ENCODE measurements at places on chromosomes 2 and 18.
A peak's percentile ranks its signal among the peaks of the same experiment; 100 is the strongest.

GRCh38 chr2:160561551-160562295 is 68.1 kb upstream of the RBMS1 start:
- no peak for DNase-seq

DNA sequence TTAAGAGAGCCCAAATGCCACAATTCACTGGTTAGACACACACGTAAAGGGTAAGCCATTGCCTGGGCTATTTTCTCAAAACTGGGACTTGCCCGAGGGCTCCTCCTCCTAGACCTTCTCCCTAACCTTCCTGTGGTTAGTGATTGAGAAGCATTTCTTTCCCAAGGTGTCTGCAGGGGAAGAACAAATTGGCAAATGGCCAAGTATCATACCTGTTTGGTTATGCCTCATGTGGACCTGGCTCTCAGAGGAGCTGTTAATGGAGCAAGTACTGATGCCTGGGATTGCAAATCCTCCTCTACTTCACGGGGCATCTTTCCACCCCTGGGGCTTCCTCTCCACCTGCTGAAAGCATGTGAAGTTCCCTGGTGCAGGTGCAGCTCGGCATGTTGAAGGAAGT is 187.5 kb upstream of the CYRIA start:
- no peak for DNase-seq

DNA sequence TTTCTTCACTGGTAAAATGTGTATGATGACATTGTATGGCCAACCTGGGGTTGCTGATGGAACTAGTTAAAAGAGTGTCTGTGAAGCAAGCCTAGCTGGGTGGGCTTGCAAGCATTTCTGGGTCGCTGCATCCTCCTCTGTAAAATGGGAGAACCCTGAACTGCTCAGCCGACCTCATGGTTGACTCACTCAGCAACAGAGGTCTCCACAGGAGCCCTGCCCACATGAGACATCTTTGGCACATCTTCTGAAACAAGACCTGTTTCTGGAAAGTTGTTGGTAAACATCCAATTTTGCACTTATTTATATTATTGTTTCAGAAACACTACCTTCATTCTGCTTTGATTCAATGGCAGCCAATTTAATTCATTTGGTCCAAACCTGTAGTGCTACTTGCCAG is 52.6 kb downstream of the BCL11A start:
- no peak for DNase-seq

DNA sequence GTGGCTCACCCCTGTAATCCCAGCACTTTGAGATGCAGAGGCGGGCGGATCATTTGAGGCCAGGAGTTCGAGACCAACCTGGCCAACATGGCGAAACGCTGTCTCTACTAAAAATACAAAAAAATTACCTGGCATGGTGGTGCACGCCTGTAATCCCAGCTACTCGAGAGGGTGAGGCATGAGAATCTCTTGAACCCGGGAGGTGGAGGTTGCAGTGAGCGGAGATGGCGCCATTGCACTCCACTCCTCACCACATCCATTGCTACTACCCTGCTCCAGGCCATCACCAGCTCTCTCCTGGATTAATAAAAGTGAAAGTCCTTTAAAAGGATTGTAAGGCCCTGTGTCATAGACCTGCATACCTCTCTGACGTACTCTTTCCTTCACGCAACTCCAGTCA is 1.2 kb downstream of the RMP24 start:
- no peak for DNase-seq

DNA sequence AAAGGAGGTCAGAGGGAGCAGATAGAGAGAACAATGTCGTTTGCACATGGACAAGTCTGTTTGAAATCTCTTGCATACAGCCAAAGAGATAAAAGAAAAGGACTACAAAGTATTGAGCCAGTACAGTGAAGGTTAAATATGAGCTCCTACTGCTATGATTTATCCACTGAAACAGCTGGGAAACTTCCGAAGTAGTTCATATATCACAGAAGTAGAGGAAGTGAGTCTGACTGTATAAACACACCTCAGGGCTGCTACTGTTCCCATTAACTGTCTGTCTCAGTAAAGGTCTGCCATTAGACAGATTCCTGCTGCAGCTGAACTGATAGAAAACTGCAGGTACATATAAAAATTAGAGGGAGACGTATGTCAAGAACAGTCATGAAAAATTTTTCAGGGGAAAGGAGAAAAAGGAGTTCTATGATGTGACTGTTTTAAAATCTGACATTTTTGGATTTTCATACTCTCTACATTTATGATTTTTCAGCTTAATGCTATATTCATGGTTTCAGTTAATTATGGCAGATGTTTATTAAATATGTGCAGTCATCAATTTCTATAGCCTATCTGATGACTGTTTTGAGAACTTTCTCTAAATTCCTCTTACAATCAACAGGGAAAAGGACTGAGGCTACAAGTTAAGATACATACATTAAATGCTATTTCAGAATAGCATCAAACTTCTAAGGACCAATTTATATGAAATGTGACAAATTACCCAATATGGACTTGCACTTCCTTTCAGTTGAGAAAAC is 364.7 kb downstream of the ERBB4 start:
- no peak for DNase-seq

DNA sequence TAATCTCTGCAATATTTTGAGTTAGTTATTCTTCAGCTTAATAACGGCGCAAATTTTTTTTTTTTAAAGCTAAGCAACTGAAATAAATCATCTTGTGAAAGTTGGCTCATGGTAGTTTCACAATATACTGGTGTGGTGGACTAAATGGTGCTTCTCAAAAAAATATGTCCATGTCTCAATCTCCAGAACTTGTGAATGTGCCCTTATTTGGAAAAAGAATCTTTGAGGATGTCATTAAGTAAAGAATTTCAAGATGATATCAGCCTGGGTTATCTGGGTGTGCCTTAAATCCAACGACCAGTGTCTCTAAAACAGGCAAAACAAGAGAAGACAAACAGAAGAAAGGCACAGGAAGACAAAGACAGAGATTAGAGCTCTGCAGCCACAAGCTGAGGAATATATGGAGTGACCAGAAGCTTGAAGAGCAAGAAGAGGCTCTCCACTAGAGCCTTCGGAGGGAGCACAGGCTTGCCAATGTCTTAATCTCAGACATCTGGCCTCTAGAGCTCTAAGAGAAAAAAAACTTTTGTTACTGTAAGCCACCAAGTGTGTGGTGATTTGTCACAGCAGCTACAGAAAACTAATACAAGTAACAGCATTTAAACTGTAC is 71.4 kb downstream of the HNMT start:
- no peak for DNase-seq

DNA sequence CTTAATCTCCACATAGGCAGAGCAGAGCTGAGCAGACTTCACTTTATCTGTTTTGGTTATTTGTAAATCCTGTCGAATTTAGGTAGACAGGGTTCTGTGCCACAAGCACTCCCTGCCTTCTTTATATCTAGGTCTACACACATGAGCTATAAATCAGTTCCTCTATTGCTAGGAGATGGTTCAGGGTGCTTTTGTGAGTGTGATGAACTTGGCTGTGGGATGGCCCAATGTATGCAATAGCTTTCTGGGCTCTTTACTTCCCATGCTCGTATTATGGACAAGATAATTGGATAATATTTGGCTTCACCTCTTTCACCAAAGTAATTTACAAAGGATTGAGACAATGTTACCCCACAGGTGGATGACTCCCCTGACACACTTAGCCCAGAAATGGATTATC is 72.2 kb downstream of the PLB1 start:
- no peak for DNase-seq

- no peak for DNase-seq
These were observed 511.6 kb downstream of the PLCL1 start for GRCh38 chr2:198315791-198316630.

DNA sequence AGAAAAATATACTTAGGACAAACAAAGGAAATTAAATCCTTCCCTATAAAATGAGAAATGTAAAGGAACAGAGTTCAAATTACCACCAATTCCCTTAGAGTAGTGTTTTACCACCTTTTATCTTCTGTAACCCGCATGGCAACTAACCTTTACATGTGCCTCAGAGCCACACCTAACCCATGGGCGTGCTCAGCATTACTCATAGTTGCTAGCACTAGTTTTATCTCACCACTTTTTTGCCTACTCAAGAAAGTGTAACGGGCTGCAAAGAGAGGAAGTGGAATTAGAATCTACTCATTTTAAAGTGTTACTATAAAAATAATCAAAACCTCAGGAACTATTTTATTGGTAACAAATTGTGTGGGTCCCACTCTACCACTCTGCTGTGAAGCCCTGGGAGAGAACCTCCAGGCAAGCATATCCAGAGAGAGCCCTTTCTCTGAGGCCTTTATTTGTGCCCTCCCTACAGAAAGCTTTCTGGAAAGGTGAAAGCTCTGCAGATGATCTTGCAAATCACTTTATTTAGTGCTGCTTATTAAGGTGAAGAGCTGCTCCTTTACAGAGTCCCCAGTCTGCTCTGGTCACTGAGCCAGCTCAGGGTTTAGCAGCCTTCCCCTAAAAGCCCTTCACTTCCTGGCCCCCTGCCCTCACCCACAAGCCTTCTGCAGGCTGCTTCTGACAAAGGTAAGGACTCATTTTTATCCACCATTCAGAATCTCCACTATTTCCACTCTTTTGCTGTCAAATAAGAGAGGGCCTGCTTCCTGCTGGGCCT is 98.8 kb downstream of the TRABD2A start:
- DNase-seq: no peak

DNA sequence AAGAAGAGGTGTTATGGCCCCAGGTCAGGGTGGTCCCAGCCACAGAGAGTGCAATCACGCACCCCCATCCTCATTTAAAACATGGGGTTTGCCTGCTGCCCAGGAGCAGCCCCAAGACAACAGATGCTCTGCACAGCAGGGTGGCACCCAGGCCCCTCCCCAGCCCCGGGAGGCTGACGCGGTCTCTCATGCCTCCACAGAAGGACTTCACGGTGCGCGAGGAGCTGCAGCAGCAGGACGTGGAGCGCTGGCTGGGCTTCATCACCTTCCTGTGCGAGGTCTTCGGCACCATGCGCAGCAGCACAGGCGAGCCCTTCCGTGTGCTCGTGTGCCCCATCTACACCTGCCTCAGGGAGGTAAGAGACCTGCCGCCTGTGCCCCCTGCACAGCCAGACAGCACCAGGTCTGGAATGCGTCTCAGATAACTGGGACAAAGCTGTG is 133.7 kb downstream of the SMAD7 start:
- DNase-seq: no peak

DNA sequence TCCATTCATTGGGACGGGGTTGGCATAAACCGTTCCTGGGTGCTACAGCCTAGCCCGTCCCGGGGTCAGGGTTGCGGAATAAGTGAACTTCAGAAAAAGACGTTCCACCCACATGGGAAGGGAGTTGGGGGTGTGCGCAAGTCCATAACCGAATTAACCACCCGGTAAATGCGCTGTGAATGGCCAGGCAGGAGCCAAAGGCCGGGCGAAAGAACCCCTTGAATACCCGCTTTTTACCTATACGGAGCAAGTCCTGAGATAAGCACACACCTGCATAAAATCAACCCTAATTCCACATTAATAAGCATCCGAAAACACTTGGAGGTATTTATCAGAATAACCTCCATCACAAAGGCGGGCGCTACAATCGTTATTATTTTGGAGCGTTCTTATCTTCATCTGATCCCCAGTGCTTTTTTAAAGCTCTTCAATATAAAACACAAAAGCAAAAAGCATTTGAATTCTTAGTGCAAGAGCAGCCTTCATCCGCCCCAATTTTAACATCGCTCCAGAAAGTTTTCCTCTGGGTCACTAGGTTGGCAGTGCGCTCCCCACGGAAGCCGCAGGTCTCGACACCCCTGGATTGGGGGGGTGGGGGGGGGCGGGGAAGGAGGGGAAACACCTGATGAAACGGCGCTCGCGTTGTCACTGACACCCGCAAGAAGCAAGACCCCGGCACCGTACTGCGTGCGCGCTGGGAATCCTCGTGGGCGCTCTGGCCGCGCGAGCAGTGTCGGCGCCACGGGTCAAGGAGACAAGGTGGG is 1.2 kb downstream of the SATB2 start:
- no peak for DNase-seq

- peak; percentile 65 for DNase-seq
These were observed 56.6 kb upstream of the SLC1A4 start for GRCh38 chr2:64932371-64933216.

- no peak for DNase-seq
These were observed 137.4 kb upstream of the ETAA1 start for GRCh38 chr2:67259556-67260342.

GRCh38 chr2:215921895-215922294 is 91.5 kb downstream of the MREG start:
- DNase-seq: no peak

GRCh38 chr2:170509452-170510193 is 205.5 kb upstream of the SP5 start:
- DNase-seq: no peak

GRCh38 chr2:12050396-12050795 is 304.0 kb downstream of the LPIN1 start:
- DNase-seq: peak; percentile 97

- DNase-seq: no peak
These were observed 109.0 kb downstream of the BCL2 start for GRCh38 chr18:63210521-63210920.

GRCh38 chr2:172993931-172994717 is 81.5 kb upstream of the MAP3K20 start:
- DNase-seq: no peak

GRCh38 chr2:28233164-28233676 is 159.4 kb upstream of the FOSL2 start:
- no peak for DNase-seq

- no peak for DNase-seq
These were observed 148.4 kb downstream of the SH3RF3 start for GRCh38 chr2:109277406-109277805.

- no peak for DNase-seq
These were observed 132.3 kb downstream of the TTC32 start for GRCh38 chr2:19769513-19769912.

DNA sequence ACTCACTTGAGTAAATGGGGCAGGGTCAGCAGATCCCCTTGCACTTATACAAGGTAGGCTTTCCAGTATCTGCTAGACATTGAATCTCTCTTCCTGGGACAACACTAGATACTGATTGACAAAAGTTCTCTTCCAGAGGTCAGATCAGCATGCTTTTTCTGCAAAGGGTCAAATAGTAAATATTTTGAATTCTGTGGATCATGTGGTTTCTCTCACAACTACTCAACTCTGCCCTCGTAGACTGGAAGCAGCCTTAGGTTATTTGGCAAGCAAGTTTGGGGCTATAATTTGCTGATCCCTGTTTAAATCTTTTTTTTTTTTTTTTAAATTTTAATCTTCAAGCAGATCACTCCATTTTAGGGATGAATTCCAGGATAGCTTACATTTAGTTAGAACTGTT is 17.4 kb upstream of the NABP1 start:
- no peak for DNase-seq

- DNase-seq: no peak
These were observed 73.0 kb downstream of the FARSB start for GRCh38 chr2:222582928-222583327.

GRCh38 chr2:18910843-18911242 is 321.5 kb upstream of the NT5C1B start:
- DNase-seq: no peak

DNA sequence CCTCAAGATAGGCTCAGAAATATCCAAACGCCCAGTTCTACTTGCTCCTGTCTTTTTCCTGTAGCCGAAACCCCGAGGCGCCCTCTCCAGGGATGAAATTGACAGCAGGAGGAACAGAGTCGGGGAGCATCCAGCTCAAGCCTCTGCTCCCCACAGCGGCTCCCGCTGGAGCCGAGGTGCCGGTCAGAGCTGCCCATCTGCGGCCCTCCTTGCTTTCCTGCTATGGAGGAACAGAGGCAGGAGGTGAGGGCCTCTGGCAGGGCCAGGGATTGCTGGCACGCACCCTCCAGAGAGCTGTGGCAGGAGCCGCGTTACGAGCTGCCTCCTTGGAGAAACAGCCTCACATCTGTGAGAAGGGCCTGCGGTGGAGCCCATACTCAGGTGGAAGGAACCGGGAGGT is 172.1 kb downstream of the RNF144A start:
- DNase-seq: no peak

- no peak for DNase-seq
These were observed 121.4 kb upstream of the TTC27 start for GRCh38 chr2:32506446-32506845.

GRCh38 chr2:239882331-239882732 is 142.8 kb downstream of the NDUFA10 start:
- no peak for DNase-seq
